ENCODE measurements at places on chromosomes 13 and 19.

DNA sequence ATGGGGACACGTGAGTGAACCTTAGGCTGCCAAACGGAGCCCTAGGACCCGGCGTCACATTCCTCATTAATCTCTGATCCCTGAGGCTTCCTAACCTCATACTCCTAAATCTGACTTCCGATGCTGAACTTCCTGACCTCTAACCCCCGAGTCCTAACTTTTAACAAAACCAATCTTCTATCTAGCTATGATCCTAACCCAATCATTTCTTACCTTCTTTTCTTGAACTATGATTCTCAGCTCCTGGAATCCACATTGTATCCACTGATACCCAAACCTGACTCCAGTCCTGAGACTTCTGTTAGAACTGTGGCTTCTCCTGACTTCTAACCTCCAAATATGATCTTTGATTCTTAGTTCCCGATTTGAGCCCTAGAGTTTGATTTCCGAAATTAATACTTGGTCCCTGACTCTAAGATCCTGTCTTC lies 447 bp downstream of the NFKBIB start:
- DNase-seq, result no peak

GRCh38 chr13:27534981-27535380 lies 84.6 kb upstream of the MTIF3 start:
- no peak for DNase-seq

GRCh38 chr13:21625366-21625765 lies 21.4 kb upstream of the MICU2 start:
- no peak for DNase-seq

DNA sequence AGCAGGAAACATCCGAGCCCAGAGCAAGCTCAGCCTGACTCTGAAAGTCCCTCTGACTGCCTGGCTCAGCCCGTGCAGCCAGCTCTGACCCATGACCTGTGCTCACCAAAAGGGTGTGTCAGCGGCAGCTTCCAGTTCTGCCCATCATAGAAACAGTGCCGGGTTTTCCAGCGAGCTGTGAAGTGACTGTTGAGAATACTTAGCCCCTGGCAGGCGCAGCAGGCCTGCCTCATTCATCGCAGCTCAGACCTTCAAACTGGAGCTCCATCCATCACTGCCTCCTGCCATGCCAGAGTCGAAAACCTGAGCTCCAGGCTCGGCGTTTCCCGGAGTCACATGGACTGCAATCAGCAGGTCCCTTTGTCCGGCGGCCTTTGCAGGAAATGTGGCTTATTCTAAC lies 16.3 kb upstream of the GSX1 start:
- DNase-seq, result no peak

DNA sequence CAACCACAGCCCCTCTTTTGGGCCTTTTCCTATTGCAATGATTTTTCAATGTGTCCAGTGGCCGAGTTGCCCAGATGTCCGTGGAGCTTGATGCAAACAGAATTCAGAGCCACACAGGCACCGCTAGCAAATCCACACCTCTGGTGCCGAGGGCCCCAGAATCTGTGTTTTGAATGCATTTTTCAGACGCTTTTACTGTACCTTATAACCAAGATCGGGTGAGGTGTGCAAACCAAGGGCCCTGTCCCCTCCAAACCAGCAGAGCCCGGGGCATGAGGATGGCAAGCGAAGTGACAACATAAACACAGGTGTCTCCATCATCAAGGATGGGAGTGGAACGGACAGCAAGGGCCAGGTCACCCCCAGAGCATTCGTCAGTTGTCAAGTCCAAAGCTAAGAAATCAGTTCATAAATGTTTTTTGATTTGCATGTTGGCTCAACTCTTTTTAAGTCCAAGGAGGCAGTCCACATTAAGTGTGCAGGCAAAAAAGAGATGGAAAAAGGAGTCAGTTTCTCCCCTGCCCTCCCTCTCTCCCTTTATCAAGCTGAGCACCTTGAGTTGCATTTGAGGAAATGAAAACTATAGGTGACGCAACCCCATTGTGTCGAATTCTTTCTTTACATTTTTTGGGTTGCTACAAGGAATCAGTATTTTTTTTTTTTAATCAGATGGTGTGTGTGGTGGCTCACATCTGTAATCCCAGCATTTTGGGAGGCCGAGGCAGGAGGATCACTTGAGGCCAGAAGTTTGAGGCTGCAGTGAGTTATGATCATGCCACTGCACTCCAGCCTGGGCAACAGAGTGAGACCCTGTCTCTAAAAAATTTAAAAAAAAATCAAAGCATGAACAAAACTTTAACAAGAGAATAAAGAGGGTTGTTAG lies 2.9 kb downstream of the CCDC8 start:
- no peak for DNase-seq

GRCh38 chr13:21413013-21413412 lies 46.1 kb downstream of the ZDHHC20 start:
- no peak for DNase-seq

- DNase-seq, result no peak
These were observed 13.5 kb upstream of the BSG start for GRCh38 chr19:558770-559439.

GRCh38 chr13:59229861-59230260 lies 933.9 kb downstream of the DIAPH3 start:
- no peak for DNase-seq

DNA sequence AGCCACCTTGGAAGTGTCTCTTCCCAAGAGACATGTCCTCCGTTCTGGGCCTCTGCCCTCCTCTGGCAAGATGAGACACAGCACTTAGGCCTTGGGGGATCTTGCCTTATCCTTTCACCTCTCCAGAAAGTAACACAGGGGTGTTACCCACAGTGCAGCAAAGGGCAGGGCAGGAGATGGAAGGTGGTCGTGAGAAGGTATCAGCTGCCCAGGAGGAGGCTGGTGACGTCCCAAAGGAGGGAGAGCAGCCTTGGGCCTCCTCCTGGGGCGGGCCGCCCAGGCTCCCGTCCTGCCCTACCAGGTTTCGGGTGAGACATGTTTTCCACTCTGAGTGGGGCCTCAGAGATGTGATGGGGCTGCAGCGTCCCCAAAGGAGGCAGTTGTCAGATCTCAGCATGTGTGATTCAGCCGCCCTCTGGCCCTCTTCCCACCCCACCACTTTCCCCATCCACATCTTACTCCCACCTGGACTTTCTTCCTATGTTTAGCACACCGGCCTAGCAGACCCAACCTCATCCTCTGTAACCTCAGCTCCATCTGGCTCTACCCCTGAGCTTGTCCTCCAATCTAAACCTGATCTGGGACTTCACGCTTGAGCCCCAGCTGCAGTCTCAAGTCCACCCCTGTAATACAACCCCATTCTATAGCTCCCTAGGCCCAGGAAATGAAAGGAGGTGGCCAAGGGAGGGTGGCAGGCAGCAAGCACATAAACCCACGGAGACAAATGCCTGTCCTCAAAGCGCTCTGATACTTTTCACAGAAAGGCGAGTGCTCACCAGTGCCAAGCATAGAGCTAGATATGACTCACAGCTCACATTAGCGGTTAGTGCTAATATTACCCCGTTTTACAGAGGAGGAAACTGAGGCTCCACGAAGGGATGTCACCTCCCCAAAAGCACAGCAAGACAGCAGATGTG lies 9.3 kb downstream of the POU2F2 start:
- DNase-seq, result no peak

- DNase-seq, result no peak
These were observed 17.4 kb upstream of the FEM1A start for GRCh38 chr19:4774136-4774535.

GRCh38 chr19:13011653-13012389 lies 16.5 kb downstream of the NFIX start:
- no peak for DNase-seq

DNA sequence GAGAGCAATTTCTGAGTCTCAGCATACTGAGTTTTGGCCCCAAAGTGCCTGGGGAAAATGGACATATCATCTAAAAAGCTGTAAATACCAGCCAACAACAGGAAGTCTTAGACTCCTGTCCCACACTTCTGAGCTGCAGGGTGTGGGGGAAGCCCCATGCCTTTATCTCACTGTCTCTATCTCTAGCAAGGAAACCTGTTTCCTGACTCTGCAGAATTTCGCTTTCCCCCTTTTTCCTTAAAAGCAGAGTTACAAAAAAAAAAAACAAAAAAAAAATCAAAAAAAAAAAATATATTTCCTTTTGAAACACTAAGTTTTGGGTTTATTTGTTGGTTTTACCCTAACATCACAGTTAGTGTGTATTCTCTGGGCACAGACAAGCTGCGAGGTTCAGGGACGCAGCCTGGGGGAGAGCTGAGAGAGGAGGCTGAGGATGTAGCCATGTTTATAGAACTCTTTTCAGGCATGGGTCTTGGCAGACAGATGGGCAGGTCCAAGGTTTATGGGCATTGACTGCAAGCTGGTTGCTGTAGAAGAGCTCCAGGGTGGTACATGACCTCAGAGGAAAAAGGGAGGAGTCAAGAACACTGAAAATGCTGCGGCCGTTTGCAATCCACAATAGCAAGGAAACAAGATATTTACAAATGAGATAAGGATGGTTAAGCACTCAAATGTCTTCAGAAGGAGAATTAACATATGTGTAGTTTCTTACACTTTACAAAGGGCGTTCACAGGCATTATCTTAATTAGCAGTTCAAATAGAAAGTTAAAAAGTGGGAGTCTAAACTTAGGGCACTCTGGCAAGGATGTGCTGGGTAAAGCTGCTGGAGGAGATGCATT lies 4.9 kb downstream of the MBNL2 start:
- DNase-seq, result no peak

GRCh38 chr19:2014731-2015607 lies 545 bp downstream of the BTBD2 start:
- DNase-seq, result no peak
